NCI-H1417 treated with DMSO at 0.1 percent for 48 hours (cell line): ENCODE measurements at places on chromosomes 11 and 22.

GRCh38 chr11:96863520-96863919 lies 473.7 kb downstream of the JRKL start:
- DNase-seq, result no peak

- DNase-seq, result no peak
These were observed 4.7 kb upstream of the DGAT2 start for GRCh38 chr11:75763846-75764245.

DNA sequence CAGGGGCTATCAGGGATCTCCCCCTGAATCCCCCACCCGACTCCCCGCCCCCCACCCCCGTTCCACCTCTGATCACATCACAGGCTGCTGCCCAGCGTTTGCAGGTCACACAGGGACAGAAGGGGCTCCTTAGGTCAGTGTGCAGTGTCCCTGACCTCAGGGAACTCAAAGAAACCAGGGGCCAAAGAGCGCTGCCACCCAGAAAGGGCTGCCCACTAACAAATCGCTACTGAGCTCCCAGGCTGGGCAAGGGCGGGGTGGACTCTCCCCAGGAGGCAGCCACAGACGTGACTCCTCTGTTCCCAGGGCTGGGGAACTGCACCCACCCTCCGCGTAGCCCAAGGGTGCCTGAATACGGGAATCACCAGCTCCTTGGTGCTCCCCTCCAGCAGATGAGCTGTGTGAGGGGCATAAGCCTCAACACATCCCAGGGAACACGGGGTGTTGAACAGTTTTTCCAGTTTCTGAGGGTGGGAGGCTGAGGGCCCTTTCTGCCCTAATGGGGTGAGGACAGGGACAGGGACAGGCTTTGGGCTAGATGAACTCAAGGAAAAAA lies 9.9 kb upstream of the POLDIP3 start:
- no peak for DNase-seq

DNA sequence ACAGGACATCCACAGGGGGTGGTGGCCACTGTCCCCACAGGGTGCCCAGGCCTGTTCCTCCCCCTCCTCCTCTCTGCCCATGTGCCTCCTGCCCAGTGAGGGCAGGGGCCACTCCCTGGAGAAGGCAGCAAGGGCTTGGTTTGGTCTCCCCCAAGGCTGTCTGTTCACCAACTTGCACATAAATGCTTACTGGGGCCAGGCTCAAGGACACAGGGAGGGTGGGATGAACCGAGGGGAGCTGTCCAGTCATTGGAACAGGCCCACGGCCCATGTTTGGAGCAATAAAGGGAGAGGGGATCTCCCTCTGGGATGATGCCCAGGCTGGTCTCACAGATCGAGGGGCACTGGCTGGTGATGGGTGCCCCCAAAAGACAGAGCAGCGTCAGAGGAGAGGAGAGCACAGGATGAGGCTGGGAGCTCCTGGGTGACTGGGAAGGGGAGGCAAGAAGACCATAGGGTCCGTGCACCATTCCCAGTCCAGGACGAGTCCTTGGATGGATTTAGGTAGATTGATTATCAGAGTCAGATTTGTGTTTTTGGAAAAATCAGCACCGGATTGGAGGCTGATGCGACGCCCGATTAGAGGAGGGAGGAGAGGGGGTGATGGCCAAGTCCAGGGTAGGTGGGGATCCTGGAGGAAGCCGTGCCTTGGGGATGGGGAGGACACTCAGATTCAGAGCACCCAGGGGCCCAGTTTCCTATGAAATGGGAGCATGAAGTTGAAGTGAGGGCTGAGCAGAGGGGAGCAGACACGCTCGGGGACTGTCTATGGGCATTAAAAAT lies 1.1 kb downstream of the IGLL5 start:
- DNase-seq, result no peak

DNA sequence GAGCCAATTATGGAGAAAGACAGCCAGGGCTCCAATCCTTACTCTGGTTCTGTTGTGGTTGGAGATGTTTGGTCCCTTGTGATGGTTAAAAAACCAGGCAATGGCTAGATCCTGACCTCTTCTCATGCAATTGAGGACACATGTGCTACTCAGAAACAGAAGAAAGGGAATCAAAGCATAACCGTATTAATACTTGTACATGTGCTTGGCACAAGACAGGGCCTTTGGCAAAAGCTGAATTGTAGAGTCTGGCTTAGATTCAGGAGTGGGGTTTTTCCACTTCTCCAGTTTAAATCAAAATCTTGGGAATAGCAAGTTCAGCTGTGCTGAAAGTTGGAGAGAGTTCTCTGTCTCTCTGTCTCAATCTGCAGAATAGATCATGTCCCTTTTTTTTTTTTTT lies 80.1 kb upstream of the E2F8 start:
- no peak for DNase-seq

DNA sequence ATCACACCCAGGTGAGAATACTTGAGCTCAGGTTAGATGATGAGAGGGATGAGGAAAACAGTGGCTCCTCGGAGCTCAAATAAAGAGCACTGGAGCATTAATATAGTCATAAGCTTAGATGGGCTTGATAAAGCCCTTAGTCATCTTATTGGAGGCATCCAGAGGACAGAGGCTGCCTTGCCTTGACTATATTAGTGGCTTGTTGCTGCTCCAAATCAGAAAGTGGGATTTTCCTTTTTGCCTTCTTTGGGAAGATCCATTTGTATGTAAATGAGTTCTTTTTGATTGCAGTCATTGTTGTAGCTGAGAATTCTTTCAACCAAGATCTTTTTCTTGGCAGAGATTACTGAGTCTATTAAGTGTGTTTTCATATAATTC lies 18.9 kb downstream of the ADM start:
- DNase-seq, result no peak

DNA sequence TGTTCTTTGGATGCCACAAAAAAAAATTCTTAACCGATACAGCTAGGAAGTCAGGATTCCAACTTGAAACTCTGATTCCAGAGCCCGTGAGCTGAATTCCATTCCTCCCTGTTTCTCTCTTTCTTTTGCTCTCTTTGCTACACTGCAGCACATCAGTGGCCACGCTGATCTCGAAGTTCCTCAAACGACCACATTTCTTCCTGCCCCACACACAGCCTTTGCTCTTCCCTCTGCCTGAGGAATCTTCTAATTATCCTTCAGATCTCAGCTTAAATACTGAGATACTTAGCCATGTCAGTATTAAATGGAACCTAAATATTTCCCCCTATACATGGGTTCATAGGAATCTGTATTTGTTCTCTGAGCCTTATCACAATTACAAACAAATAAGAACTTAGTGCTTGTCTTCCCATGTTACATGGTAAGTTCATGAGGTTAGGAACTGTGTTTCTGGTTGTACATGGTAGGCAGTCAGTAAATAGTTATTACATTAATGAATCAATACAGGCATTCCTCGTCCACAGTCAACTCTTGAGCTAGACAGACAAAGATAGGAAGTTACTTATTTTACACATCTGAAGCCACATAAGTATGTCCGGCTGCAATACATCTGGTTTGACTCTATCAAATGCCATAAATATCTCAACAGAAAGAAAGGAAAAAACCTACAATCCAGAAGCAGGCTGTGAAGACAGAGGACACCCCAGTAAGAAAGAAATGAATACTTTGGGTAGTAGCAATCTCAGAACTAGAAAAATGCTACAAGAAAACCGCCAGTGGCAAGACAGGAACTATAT lies 86.6 kb downstream of the MAML2 start:
- no peak for DNase-seq
